Dermis lymphatic vessel endothelial cell (primary cell): ENCODE measurements at places on chromosomes 11 and 22. TPM values are rescaled to one million over a fixed set of nuclear protein-coding genes. Genes with fewer than 3 reads are reported as not detected.

SPTBN2 gene
- 12.6 TPM in 2 replicates for total RNA-seq

MIAT gene
- total RNA-seq = 0.69 and 0.98 TPM in 2 replicates

APBB1 gene
- 24.9 and 34.5 TPM in 2 replicates for total RNA-seq

DCHS1 gene
- 33.4 and 45.6 TPM in 2 replicates for total RNA-seq
